Adrenal gland (tissue), 19 donors: ENCODE measurements at places on chromosomes 2 and 18.

- peak; percentile 79 for DNase-seq
These were observed 18.6 kb upstream of the MRPL19 start for GRCh38 chr2:75627902-75628504.

DNA sequence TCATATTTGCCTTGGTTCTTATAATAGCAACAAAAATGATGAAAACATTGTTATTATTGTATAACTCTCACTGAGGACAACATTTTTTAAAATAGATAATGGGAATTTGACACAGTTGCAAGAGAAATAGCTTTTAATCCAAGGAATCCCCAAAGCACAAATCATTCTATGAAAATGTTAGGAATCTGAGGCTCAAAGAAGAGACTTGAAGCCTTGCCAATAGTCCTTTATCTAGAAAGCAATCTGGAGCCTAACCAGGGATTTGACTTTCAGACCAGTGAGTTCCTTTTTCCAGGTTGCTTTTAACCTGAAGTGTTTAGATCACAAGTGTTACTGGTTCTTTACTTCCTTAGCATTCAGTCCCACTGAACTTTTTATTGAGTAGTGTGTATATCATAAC lies 574.5 kb upstream of the ZEB2 start:
- DNase-seq: no peak

- DNase-seq: no peak
These were observed at the start of gene NCKAP5 for GRCh38 chr2:133568172-133568571. NCKAP5 (minus strand) TSS chr2:133568463; CDS start chr2:133517526, 50,937 bp downstream.

DNA sequence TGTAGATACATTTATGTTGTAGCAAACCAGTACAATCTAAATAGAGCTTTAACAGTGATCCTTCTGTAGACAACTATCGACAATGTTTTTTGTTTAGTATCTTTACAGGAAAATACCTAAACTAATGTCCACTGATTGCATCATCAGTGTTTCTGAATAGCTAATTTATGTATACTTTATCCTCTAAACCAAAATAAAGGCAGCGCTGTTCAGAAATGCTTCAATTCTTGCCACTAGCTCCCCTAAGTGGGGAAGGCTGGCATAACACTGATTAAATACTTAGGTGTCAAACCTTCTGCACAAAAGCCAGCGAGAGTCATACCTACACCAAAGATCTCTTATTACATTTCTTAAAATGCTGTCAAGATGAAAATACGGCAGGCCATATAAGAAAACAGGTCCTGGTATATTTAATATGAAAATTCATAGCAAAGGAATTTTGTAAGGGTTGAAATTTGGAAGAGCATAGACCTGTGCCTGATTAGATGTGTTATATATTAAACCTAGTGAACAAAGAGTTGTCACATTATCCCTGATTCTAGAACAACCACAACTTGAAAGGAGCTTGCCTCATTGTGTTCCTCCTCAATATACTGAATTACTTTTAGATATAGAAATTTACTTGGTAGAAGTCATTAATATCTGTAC lies 1693.4 kb upstream of the SLC39A10 start:
- peak; percentile 2 for DNase-seq
